AG09309 (cell line): ENCODE measurements at places on chromosomes 11 and 22.
A peak's percentile ranks its signal among the peaks of the same experiment; 100 is the strongest.

DNA sequence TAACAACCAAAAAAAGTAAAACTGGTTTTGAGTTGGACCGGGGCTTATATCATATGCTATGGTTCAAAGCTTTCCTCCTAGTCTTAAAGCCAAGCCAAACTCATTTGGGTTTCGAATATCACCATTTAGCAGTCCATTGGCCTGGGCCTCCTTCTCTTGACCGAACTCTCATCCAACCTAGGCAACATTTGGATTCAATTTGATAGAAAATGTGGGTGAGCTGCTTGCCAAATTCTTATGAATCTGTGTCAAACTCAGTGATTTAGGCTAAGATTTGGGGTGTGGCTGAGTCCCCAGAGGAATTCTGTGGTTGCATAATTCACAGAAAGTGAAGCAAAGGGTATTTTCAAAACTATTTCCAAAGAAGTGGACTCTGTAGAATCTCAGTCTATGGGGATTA is 83.7 kb downstream of the BLID start:
- peak; percentile 82 for DNase-seq

DNA sequence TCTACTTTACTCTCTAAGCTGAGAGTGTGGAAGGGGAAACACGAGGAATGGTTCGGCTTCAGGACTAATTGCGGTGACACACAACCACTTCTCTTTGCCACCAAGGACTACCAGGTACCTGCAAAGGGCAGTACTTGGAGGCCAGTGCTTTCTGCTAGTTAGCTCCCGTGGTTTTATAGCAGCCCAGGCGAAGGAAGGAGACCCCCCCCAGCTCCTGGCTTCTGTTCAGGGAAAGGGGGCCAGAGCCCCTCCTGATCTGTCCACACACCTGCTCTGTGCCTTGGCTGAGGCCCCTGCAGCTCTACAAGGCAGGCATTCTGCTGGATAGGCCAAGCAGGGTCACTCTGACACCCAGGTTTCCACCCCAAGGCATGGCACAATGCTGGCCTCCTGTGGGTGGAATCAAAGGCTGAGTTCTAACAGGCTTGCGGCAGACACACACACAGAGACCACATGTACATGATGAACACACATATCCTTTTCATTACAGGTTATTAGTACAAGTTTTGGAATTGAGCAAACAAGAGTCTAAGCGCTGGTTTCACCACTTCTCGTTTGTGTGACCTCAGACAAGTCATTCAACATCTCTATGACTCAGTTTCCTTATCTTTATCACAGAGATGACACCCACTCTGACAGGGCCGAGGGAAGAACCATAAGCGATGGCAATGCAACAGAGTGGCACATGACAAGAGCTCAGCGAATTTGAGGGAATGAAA is 7.5 kb downstream of the SERPIND1 start:
- no peak for DNase-seq

- DNase-seq = peak; percentile 14
These were observed 116.6 kb downstream of the GALNT18 start for GRCh38 chr11:11505190-11505589.

- DNase-seq = no peak
These were observed 4.5 kb upstream of the BCL9L start for GRCh38 chr11:118930094-118930712.

DNA sequence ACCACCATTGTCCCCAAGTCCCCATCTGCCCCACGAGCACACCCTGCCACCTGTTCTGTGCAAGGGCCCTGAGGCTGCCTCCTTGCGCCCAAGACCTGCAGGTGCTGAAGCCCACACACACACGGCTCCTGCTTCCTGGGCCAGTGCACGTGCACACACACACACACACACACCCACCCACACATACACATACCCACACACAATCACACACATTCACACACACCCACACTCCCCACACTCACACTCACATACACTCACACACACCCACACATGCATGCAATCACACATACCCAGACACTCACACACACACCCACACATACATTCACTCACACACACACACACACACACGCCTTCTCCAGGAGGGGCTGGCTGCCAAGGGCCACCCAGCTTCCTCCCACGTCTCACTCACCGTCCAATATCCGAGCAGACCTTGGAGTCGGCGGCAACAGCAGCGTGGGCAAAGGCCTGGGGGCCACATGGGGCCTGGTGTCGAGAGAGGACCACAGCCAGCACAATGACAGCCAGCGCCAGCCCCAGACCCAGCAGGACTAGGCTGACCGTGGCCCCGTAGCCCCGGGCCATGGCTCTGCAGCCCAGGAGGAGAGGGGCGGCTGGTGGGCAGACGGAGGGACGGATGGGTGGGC is 616 bp downstream of the GGT5 start:
- DNase-seq = no peak

- peak; percentile 87 for DNase-seq
These were observed 12.5 kb downstream of the SCGB1A1 start for GRCh38 chr11:62431171-62431901.

DNA sequence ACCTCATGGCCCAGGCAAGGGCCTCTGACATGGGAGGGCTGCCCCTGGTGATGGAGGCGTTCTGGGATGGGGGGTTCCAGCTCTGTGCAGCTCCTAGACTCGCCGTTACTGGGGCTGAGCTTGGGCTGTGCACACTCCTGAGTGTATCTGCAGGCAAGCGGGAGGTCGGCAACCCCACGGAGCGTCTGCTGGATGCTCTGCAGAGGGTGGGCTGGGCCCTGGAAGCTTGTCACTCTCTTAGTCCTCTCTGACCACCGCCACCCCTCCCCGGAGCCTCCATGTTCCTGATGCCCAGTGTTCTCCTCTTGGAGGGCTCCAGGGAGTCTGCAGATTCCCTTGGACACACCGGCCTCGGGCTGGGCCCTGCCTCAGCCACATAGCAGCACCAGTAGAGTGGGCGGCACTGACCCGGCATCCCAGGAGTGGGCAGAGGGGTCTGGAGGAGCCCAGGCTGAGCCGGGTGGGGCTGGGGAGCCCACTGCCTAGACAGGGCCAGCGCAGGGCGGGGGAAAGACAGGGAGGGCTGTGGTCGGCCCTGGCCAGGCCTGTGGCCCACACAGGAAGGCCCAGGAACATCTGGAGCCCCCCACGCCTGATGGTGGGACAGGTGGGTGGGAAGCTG is 20.6 kb upstream of the MUC5B start:
- DNase-seq = no peak
